ENCODE measurements at places on chromosomes 1 and 21.

DNA sequence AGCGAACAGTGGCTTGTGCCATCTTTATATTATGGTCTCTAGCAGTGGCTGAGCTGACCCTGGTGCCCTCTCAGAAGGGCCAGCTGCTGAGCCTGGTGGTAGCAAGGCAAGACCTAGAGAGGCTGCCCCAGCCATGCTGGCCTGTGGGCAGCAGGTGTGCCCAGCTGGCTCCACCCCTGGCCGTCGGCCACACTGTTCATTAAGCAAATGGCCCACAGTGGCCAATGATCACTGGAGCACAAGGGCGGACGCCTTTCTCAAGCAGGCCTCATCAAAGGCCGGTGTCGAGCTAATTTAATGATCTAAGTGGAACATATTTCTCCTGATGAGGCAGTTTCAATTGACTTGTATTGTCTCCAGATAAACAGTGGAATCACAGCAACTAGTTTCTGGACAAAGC is 89.4 kb downstream of the GRIK3 start:
- no peak for DNase-seq

DNA sequence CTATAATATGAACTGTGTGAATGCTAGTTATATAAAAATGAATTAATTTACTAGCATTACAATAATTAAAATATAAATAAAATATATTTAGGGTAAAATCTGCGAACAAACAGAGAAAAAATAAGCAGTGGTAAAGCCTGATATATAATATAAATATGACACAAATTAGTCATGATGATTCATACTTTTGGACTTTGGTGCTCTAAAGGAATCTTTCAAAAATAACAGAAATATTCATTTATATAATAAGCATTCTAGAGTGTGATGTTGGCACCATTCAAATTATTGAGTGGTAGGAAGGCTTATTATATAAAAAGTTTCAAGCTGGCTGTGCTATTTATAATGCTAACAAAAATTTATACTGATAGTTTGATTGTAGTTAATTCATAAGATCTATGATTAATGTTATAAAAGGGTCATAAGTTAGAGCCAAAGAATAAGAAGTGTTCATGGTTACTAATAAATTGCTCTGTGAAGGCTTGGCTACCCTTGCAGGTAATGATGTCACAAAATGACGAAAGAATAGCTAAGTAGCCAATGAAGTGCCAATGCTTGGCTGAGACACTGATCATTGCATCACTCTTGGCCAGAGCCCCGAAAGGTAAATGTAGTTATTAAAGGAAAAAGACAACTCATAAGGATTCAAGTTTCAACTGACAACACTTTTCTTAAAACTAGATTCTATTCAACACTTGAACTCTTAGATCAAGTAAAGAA is 108.7 kb downstream of the USH2A start:
- peak; percentile 28 for DNase-seq

DNA sequence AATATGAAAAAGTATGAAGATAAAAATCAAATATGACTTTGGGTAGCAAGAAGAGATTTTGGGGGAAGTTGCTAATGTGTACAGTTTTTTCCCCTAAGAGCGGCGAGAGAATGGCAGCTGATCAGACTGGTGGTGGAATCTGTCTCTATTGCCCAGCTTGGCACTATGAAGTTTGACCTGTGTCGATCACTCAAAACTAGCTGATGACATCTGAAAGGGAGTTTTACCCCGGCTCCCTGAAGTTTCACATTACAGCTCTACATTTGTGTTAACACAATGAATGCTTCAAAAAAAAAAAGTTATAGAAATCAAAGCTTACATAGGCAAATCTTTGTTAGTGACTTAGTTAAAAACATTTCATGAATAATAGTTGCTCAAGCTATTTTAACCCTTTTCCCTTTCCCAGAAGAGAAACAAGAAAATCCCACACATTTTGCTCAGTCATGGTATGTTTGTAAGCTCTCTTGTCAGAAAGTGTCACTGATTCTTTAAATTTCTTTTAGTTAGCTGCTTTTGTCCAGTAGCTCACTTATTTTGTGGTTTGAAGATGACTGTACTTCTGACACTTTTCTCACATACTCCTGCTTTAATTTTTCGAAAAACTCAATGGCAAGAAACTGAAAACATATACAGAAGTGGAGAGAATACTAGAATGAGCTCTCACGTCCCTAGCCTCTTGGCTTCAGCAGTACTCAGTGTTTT is 41.3 kb downstream of the DYRK1A start:
- DNase-seq: no peak

- DNase-seq: no peak
Observed at GRCh38 chr1:229784834-229785233, 158.8 kb downstream of the URB2 start.

- DNase-seq: no peak
Observed at GRCh38 chr1:204996981-204997380, 46.0 kb upstream of the CNTN2 start.

- no peak for DNase-seq
Observed at GRCh38 chr1:182357913-182358312, 33.7 kb downstream of the GLUL start.

- no peak for DNase-seq
Observed at GRCh38 chr1:109158433-109158832, 44.5 kb downstream of the ELAPOR1 start.

DNA sequence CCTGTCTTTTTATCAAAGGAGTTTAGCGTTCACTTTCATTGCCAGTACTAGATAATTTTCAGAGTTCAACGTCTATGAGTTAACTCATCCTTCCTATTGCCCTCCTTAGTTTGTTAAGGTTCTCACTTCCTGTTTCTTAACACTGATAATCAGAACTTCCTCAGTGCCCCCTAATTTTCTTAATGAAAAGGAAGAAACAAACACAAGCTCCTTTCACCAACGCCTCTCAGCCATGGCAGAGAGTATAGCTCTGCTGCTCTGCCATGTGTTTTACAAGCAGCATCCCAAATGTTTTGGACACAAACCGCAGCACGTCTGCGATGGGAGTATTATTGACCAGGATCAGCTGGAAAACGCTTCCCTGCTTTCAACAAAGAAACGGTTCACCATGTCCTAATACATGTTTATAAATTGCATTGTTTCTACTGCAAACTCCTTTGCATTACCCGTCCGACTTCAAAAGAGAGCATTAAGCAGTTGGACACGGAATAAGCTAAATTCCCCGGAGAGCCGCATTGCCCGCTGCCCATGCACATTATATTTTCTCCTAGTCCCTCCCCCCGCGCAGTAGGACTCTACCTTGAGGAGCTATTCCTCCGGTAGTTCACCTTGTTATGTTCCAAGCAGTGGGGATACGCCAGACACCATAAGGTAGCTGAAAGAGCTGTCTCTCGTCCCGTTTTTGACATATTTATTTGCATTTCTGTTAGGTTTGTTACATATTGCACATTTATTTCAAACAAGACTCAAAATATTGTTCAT is 561 bp downstream of the OLFM3 start:
- DNase-seq: no peak

GRCh38 chr21:31665397-31665796 is 5.9 kb downstream of the SOD1 start:
- no peak for DNase-seq

- no peak for DNase-seq
Observed at GRCh38 chr1:89786628-89787214, 34.1 kb upstream of the LRRC8D start.

DNA sequence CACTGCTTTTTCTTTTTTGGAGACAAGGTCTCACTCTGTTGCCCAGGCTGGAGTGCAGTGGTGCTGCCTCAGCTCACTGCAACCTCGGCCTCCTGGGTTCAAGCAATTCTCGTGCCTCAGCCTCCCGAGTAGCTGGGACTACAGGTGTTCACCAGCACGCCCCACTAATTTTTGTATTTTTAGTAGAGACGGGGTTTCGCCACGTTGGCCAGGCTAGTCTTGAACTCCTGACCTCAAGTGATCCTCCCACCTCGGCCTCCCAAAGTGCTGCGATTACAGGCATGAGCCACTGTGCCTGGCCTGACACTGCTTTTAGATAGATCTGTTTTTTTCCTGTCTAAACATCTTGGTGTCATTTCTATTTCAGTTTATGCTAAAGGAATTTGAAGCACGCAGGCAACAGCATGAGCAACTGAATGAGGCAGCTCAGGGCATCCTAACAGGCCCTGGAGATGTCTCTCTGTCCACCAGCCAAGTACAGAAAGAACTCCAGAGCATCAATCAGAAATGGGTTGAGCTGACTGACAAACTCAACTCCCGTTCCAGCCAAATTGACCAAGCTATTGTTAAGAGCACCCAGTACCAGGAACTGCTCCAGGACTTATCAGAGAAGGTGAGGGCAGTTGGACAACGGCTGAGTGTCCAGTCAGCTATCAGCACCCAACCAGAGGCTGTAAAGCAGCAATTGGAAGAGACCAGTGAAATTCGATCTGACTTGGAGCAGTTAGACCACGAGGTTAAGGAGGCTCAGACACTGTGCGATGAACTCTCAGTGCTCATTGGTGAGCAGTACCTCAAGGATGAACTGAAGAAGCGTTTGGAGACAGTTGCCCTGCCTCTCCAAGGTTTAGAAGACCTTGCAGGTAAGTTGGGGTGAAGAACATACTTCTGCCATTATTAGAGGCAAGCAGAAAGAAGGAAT is 106.1 kb upstream of the BMP8A start:
- DNase-seq: no peak

DNA sequence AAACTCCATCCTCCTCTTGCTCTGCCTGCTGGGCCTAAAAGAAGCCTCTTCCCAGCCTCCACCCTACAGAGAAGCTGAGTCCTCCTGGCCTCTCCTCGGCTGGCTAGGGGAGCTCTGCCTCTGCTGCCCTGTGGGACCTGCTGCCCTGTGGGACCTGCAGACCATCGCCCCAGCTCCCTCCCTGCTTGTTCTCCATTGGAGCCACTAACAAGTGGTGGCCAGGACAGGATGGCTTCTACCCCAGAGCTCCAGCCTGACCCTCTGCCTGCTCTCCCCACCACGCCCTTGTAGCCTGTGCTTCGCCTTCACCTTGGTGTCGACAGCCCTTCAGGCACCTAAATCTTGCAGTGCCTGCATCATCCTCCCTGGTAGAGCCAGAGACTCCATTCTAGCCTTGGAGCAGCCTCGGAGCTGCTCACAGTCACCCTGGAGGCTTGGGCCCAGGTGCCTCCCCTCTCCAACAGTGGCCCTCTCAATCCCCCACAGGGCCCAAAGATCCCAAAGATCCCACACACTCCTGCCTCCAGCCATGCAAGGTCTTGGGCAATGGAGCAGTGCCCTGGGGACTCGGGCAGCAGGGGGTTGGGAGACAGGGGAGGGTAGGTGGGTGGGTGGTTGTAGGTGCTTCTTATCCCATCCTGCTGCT is 3.0 kb downstream of the EPS8L3 start:
- DNase-seq: no peak

DNA sequence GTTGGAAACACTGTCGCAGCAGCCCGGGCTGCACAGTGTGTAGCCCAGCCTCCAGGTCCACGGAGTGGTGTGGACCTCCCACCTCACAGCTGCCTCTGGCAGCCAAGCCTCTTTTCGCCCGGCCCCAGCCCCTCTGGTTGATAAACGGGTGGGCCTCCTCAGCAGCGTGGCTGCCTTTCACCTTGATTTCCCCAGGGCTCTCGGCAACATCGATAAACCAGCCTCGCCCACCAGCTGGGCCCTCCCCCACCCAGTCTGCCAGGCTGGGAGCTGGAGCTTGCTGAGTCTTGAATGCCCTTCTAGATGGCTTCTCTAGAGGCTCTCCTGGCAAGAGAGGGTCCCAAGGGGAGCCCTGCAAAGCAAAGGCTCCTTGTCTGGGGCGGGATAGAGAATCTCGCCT is 31.0 kb upstream of the LHX4 start:
- DNase-seq: no peak

- DNase-seq: no peak
Observed at GRCh38 chr1:38577385-38577784, 282.2 kb downstream of the RRAGC start.

DNA sequence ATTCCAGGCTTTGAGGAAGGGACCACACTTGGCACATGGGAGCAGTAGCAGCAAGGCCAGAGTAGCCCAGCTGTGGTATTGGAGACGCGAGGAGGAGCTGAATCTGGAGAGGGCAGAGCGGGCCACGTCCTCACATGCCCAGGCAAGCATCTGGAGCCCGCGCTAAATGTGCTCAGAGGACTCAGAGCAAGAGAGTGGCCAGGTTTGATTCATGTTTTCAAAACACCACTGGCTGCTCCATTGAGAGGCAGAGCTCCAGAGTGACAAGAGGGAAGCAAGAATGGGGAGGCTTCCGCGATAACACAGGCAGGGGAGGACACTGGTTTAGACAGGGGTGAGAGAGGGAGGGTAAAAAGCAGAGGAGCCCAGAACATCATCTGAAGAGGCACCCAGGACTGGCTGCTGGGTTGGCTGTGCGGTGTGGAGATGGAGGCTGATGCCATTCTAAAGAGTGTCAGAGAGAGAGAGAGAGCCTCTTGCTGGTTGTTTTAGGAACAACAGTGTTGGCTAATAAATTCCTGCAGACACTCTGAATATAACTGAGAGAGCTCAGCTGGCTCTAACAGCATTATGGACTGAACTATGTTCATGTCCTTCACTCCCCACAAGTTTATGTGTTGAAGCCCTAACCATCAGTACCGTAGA is 32.3 kb downstream of the RCAN1 start:
- DNase-seq: no peak

- no peak for DNase-seq
Observed at GRCh38 chr1:19495799-19496526, 10.6 kb upstream of the CAPZB start.

DNA sequence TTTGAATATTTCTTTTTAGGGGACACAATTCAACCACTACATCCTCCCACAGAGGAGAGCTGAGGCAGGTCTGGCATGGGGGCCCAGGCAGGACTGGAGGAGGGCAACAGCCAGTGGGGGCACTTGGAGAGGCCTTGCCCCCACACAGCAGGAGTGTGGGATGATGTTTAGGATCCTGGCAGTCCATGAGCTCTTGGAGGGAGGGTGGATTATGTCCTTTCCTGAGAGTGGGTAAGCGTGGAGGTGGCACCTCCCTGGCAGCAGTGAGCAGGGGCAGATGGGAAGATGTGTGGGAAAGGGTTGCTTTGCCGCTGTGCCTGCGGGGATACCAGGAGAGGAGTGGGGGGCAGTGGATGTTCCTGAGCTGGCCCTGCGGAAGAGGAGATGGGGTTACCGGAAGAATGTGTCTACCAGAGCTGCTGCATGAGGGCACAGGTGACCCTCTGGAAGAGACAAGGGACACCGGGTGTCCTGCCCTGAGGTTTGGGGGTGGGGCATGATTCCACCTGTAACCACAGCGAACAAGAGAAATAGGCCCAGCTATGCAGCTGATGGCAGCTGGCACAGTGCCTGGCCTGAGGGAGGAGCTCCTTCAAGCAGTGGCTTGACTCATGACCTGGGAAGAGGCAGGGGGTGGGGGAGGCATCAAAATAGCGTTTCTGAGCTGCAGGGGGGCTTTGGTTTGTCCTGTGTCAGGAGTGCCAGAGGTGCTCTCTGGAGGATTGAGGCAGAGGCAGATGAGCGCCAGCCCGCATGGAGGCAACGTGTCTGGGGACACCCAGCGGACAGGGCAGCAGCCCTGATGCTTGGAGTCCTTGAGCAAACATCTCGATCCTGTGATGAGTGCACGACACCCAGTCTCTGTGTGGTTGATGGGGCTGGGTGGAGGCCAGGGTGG is 123.9 kb upstream of the TMPRSS2 start:
- no peak for DNase-seq

All from HS-5 (cell line).